ENCODE measurements at places on chromosomes 6 and 20. TPM values are rescaled to one million over a fixed set of nuclear protein-coding genes. Genes with fewer than 3 reads are reported as not detected.
A peak's percentile ranks its signal among the peaks of the same experiment; 100 is the strongest.

DNA sequence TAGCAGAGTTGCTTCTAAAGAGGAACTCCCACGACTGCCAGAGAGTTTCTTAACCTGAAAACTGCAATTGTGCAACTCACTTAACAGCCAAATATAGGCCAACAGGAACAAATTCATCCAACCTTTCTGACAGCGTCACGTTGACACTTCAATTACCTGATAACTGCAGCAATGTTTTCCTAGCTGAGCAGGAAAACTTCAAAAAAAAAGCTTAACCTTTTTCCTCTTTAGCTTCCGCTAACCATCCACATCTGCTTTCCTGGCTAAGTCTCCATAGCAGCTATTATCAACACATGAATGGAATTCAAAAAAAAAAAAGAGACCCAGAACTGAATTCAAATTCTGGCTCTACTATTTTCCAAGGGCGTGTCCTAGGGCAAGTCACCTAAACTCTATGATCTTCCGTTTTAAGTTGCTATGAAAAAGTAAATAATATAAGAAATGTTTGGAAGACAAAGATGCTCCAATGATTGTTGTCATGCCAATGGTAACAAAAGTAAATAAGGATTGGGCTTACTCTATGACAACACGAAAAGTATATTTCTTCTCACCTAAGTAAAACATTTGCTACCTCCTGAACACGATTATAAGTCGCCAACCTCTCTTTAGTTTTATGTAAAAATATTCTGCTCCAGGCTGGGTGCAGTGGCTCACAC is 524.6 kb upstream of the JARID2 start:
- no peak for DNase-seq

ME1 gene
- polyA plus RNA-seq: 60.6 TPM

DNA sequence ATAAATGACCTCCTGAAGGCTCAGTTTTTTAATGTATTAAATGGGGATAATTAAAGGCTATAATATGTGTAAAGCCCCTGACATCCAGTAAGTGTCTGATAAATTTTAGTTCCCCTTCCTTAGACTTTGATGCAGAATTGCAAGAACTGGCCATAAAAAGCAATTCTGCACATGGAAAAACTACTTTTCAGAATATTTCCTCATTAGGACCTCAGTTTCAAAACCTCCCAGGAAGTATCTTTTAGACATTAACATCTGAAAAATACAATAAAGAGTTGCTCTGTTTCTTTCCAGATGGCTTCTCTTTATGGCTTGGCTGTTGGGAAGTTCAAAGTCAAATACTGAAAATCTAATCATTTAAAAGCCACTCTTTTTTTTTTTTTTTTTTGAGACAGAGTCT is 106.3 kb upstream of the ZNF217 start:
- no peak for DNase-seq

PRRT1 gene
- 0.63 TPM for polyA plus RNA-seq

DNA sequence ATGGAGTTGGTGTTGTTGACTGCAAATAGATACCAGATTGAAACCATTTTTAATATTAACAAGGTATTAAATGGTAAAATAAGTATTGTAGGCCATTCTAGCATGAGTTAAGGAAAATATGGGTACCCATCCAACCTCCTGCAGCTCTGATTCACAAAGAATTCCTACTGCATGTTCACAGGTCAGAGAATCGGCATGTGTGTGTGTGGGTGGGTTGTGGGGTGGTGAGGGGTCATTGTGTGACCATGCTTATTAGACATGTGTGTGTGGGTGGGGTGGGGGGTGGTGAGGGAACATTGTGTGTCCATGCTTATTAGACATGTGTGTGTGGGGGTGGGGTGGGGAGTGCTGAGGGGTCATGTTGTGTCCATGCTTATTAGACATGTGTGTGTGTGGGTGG is 3.2 kb downstream of the IYD start:
- no peak for DNase-seq

- peak; percentile 62 for DNase-seq
These were observed 10.4 kb upstream of the GCNT2 start for GRCh38 chr6:10510592-10511367.

- DNase-seq: peak; percentile 77
These were observed 45.8 kb downstream of the FOXP4 start for GRCh38 chr6:41591859-41592502.

DNA sequence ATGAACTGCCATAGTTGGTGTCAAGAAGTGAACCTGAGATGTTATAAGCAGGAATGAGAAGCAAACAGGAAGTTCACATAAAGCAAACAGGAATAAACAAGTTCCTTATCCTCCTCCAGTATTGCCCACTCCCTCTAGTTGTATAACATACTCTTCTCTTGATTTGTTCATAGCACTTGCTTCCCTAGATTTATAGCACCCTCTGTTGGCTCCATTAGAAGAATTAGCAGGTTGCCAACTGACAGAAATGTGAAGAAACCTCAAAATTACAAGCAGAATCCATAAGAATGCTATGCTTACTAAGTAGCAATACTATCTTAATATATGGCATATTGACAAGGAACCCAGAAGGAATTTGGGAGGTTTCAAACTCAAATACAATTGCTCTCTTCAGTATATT is 195.4 kb downstream of the TBX18 start:
- DNase-seq: peak; percentile 48

Measured in A549 (cell line).